ENCODE measurements at places on chromosomes 11 and 22.

GRCh38 chr11:106724293-106724892 is 293.9 kb downstream of the GUCY1A2 start:
- no peak for DNase-seq

DNA sequence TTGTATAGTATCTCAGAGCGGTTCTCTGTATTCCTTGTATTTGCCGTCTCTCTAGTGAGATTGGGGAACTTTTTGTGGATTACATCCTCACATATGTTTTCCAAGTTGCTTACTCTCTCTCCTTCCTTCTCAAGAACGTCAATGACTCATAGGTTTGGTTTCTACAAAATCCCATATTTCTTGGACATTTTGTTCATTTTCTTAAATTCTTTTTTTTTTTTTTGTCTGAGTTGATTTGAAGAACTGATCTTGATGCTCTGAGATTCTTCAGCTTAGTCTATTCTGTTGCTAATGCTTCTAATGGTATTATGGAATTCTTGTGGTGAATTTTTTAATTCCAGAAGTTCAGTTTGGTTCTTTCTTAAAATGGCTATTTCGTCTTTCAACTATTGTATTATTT is 28.4 kb upstream of the SLN start:
- DNase-seq: no peak

DNA sequence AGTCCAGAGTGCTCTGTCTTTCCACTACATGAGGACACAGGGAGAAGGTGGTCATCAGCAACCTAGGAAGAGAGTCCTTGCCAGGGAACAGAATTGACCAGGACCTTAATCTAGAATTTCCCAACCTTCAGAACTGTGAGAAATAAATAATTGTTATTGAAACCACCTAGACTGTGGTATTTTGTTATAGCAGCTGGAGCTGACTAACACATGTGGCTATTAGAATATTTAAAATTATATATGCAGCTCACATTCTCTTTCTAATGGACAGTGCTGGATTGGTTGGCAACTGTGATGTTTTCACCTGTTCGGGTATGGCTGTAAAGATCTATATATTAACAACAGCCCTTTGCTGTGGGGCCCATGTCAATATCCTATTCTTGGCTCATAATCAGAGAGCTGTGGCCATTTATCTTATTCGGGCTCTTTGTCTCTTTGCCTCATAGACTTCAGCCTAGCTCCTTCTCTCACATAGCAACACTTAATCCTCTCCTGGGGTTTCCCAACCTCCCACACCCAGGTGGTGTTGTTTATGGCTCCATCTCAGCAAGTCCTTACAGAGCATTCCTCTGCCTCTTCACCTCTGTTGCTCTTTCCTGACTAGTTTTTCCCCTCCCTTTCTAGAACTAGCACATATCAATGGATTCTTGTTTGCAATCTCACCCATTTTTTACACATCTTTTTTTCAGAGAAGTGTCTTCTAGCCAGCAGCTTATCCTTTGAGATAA is 46.4 kb upstream of the AMOTL1 start:
- DNase-seq: no peak

DNA sequence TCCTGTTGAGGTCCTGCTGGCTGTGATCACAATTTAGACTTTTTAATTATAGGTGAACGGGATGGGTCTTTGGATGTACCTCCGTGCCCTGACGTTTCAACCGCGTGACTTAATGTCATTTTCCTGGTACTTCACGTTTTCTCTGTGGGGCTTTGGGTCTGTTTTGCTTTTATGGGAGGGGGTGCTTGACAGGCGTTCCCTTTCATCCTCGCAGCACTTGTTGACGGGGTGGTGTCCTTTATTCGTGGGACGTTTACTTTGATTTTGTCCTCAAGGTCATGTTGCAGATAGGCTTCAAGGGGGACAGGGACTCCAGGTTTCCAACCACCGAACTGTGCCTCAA is 994 bp downstream of the PPP6R3 start:
- DNase-seq: no peak

GRCh38 chr11:72996959-72997358 is 145.2 kb downstream of the FCHSD2 start:
- no peak for DNase-seq

Data from fibroblast of gingiva (primary cell).